Hair follicle dermal papilla cell (primary cell): ENCODE measurements at places on chromosomes 7 and 10. TPM values are rescaled to one million over a fixed set of nuclear protein-coding genes. Genes with fewer than 3 reads are reported as not detected.

The GBX1 gene
- total RNA-seq: not detected in 2 replicates

The TET1 gene
- 9.2 and 14.3 TPM in 2 replicates for total RNA-seq

The BMS1 gene
- total RNA-seq: 15.5 and 16.1 TPM in 2 replicates

The NPFFR1 gene
- total RNA-seq: not detected in 2 replicates

The TYSND1 gene
- total RNA-seq: 10.7 and 11.9 TPM in 2 replicates

The TFR2 gene
- 0.49 and 1.1 TPM in 2 replicates for total RNA-seq

The FAM25G gene
- not detected in 2 replicates for total RNA-seq

The ZNF487 gene
- 5.6 and 6.8 TPM in 2 replicates for total RNA-seq

The RNF32 gene
- 1.8 and 1.9 TPM in 2 replicates for total RNA-seq

The LRMDA gene
- 1.5 and 2.9 TPM in 2 replicates for total RNA-seq

The PLA2G12B gene
- not detected in 2 replicates for total RNA-seq

The UROS gene
- total RNA-seq: 58.4 and 76.0 TPM in 2 replicates

The LIPF gene
- not detected in 2 replicates for total RNA-seq

The PNLIPRP1 gene
- not detected in 2 replicates for total RNA-seq

The SPDYE2B gene
- total RNA-seq: not detected in 2 replicates

The SLC26A5 gene
- not detected in 2 replicates for total RNA-seq

The ARHGEF5 gene
- 8.7 and 10.1 TPM in 2 replicates for total RNA-seq

The MET gene
- 21.4 and 33.5 TPM in 2 replicates for total RNA-seq

The HOXA6 gene
- total RNA-seq: not detected in 2 replicates

The CALN1 gene
- not detected in 2 replicates for total RNA-seq

The SOSTDC1 gene
- 0.32 and 0.73 TPM in 2 replicates for total RNA-seq

The GIGYF1 gene
- total RNA-seq: 22.8 and 26.9 TPM in 2 replicates

The CNPY1 gene
- not detected in 2 replicates for total RNA-seq

The IQUB gene
- 0.61 and 0.65 TPM in 2 replicates for total RNA-seq

The UPK3BL2 gene
- total RNA-seq: 4.2 and 5.6 TPM in 2 replicates

The TMEM184A gene
- total RNA-seq: 0.36 and 0.49 TPM in 2 replicates

The PAPSS2 gene
- 32.6 and 39.3 TPM in 2 replicates for total RNA-seq

The CLCN1 gene
- total RNA-seq: under 0.01 TPM in 1 of 2 replicates, not detected in the other

The OPALIN gene
- total RNA-seq: not detected in 2 replicates

The SERPINE1 gene
- total RNA-seq: 290 and 467 TPM in 2 replicates

The MRLN gene
- not detected in 2 replicates for total RNA-seq

The RPS24 gene
- total RNA-seq: 814 and 927 TPM in 2 replicates

The RADIL gene
- total RNA-seq: 0.81 and 2.3 TPM in 2 replicates

The CALD1 gene
- 799 and 992 TPM in 2 replicates for total RNA-seq

The GSAP gene
- total RNA-seq: 1.8 and 7.5 TPM in 2 replicates

The TMEM225B gene
- 1.5 and 1.6 TPM in 2 replicates for total RNA-seq

The FKBP9 gene
- total RNA-seq: 590 and 600 TPM in 2 replicates

The NPC1L1 gene
- not detected in 2 replicates for total RNA-seq

The PTPRN2 gene
- total RNA-seq: 0.24 and 0.32 TPM in 2 replicates

The DPY19L1 gene
- total RNA-seq: 36.1 and 40.1 TPM in 2 replicates

The TLX1 gene
- total RNA-seq: not detected in 2 replicates

The TMEM270 gene
- not detected in 2 replicates for total RNA-seq

The FOXI2 gene
- total RNA-seq: not detected in 2 replicates

The GIMAP4 gene
- total RNA-seq: not detected in 2 replicates

The GIMAP2 gene
- 5.1 and 10.7 TPM in 2 replicates for total RNA-seq

The FGL2 gene
- 0.16 and 0.49 TPM in 2 replicates for total RNA-seq

The INHBA gene
- 67.7 and 78.7 TPM in 2 replicates for total RNA-seq

The ELFN1 gene
- total RNA-seq: 21.4 and 36.8 TPM in 2 replicates

The SLC26A3 gene
- not detected in 2 replicates for total RNA-seq

The CRYGN gene
- 0.16 and 0.61 TPM in 2 replicates for total RNA-seq
